ENCODE measurements at places on chromosomes 7 and 10.

DNA sequence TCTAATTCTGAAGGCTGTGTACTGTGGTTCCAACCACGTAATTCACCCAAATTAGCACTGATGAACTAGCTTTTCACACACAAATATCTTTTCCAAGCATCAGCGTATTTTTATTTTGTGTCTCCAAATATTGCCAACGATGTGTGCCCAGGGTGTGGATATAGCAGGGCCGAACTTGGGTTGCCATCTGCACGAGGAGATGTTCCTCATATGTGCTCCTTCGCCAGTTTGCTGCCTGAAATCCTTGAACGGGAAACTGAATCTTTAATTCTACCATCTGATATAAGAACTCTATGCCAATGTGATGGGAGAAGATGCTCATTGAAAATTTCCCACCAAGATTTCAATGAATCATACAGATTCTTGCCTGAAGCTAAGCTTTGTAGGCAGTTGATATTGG lies 121.5 kb upstream of the ZNF438 start:
- DNase-seq = no peak

- no peak for DNase-seq
Observed at GRCh38 chr10:30897048-30897447, 134.6 kb downstream of the ZNF438 start.

DNA sequence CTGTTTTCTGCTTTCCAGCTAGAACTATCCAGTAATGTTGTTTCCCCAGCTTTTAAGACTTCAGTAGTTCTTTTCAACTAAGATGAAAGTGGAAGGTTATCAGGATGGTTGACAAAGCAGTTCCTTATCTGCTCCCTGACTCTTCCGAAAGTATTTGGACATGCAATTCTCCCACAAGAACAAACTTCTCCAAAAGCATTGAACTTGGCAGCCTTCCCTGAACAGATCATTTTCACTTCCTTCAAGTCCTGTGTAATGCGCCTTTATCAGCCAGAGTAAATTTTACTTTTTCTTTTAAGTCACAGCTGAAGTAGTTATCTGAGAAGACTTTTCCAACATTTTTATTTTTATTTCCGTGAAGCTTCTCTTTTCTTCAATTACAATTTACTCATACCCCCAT lies 39.7 kb downstream of the CDC14C start:
- DNase-seq = no peak

DNA sequence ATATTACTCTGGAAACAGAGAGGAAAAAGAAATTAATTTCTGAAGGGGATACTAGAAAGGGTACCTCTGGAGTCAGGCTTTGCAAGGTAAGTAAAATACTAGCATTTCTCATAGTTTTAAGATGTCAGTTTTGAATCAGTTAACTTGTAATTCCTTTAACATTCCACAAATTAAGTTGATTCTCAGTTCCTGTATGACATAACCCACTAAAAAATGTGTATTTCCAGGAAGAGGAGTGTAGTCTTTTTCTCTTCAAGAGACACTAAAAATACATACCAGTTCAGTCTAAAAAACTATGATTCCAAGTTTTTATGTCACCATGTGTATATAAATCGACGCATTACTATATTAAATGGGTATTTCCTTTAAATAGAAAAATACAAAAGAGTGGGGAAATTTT lies 113.2 kb downstream of the CDK6 start:
- DNase-seq = no peak

- DNase-seq = no peak
Observed at GRCh38 chr7:127189886-127190285, 62.9 kb downstream of the GRM8 start.

- no peak for DNase-seq
Observed at GRCh38 chr10:67250686-67251085, 324.9 kb downstream of the LRRTM3 start.

DNA sequence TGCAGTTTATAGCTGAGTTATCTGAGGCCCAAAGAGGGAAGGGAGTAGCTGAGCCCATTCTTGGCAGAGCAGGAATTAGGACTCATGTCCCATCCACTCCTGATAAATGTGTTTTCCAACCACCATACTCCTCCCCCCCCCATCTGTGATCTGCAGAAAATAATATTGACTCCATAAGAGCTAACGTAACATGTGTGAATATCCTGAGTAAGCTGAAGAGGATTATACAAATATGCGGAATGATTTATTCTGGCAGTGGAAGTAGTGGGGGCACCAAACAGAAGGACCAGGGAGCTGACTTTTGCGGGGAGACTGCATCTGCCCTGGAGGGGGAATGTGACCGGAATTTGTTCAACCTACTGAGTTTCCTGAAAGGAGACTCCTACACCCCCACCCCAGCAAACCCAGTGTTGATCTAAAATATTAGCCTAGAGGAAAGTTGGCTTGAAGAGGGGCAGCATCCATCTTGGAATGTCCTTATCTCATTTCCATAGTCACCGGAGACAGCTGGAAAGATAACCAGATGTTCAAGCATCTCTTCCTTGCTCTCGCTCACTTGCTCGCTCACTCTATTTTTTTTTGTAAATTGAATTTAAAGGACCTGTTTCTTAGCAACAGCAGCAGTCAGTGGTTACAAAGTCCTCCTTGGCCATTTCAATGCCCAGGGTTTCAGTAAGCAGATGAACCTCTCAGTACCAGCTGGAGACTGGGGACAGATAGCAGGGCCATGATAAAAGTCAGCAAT lies 114.7 kb downstream of the RPS24 start:
- no peak for DNase-seq

GRCh38 chr7:30977896-30978564 lies 14.3 kb downstream of the GHRHR start:
- DNase-seq = no peak

DNA sequence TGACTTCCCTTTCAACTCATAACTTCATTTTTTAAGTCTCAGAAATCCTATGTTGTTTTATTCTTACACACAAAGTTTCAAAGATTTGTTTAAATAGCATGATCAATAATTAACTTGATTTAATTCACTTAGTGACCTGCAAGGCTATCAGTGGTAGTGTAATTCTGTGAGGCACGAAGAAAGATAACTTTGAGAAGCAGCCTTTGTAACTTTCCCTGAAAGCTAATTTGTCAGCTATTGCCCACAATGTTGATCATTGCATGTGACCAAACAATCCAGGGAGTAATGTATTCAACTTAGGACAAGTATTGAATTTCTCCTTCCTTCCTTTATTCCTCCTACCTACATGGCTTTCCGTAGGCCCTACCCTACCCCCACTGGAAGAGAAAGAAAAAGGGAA lies 111.0 kb downstream of the SEMA3D start:
- DNase-seq = no peak

DNA sequence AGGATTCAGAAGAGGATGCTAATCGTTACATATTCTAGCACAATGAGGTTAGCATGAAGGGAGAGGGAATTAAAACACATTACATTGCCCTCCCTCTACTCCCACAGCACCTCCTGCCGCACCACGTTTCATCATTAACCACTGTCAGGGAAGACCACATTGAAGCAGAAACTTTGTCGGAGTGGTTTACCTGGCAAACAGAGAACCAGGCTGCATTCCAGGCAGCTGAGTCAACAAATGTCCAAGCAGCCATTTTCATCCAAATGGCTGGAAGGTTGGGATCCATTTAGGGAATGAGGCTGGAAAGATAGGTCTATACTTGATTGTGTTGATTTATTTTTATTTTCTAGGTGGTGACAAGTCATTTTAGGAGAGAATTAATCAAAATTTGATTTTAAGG lies 273.6 kb downstream of the DYNC1I1 start:
- DNase-seq = no peak

- DNase-seq = peak; percentile 63
Observed at GRCh38 chr7:4883372-4884144, at the start of gene RADIL. TSS of gene RADIL (minus strand) at chr7:4883716. CDS start at chr7:4878139, 5,577 bp downstream.

DNA sequence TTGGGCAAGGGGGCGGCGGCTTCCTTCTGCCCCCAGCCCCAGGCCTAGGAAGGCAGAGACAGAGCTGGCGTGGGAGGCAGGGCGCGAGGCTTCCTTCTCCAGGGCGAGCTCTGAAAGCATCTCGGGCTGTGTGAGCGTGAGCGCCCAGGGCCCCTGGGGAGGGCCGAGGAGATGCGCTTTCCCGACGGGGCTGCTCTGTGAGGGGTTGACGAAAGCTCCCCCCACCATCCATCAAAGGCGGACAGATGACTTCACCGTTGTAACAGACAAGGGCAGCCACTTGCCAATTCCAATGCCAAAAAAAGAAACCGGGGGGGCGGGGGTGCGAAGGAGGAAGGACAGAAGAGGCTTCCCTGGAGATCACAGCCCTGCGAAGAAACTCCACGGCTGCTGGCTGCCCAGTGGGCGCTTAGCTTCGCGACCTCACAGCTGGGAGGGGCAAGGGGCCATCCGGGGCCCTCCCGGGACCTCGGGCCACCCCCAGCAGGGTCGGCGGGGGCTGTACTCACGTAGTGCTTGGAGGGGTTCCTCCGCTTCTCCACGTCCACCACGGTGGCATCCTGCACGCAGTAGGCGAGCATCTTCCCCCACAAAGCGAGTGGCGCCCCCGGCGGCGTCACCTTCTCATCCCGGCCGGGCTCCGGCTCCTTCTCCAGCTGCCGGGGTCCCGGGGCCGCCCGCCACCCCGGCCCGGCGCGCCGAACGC lies 537 bp downstream of the SH3PXD2A start:
- DNase-seq = no peak

DNA sequence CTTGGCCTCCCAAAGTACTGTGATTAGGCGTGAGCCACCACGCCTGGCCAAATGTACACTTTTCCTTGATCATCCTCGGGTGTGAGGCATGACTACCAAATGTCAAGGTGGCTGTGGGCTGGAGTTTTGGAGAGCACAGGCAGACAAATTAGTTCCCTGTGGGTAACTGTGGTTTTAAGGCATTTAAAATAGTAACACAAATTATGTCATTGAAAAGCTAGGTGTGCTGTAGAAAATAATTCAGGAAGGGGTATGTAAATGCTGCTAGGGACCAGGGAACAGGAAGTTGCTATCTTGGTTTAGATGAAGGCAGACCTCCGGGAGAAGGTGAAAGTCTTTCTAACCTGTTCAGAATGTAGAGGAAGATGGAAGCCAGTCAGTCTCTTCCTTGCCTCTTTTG lies 9.9 kb downstream of the GLRX3 start:
- no peak for DNase-seq

DNA sequence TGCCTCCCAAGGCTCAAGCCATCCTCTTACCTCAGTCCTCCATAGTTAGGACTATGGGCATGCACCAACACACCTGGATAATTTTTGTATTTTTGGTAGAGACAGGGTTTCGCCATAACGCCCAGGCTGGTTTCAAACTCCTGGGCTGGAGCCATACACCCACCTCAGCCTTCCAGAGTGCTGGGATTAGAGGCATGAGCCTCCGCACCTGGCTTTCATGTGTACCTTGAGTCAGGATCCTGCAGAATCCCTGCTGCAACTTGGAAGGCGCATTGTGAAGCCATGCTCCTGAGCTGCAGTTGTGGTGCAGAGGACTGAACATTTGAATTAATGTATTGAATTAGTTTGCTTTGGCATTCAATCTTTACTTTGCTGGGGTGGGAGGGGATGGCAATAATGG lies 29.4 kb upstream of the NMT2 start:
- DNase-seq = no peak

GRCh38 chr7:87512906-87513305 lies 37.4 kb upstream of the ABCB4 start:
- no peak for DNase-seq

DNA sequence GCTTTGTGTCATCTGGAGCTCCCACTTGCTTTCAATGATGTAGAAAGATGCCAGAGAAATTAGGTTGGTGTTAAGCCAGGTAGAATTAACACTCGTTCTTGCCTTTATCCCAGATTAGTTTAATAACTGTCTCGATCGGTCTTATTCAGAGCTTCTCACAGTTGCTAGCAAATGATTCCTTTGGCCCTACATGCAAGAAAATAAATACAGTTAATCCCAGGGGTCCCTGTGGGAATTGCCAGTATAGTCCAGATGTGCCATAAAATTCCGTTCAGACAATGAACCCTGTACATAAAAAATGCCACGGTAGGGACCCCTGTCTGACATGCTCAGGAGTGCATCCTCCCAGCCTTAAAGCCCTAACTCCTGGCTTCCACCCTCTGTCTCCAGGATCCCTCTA lies 207.5 kb downstream of the ARHGAP12 start:
- no peak for DNase-seq

- DNase-seq = no peak
Observed at GRCh38 chr10:71769279-71769823, 4.0 kb downstream of the VSIR start.

GRCh38 chr10:68989317-68989990 lies 851 bp downstream of the KIFBP start:
- DNase-seq = no peak

- DNase-seq = no peak
Observed at GRCh38 chr10:28959850-28960501, 282.7 kb downstream of the BAMBI start.

DNA sequence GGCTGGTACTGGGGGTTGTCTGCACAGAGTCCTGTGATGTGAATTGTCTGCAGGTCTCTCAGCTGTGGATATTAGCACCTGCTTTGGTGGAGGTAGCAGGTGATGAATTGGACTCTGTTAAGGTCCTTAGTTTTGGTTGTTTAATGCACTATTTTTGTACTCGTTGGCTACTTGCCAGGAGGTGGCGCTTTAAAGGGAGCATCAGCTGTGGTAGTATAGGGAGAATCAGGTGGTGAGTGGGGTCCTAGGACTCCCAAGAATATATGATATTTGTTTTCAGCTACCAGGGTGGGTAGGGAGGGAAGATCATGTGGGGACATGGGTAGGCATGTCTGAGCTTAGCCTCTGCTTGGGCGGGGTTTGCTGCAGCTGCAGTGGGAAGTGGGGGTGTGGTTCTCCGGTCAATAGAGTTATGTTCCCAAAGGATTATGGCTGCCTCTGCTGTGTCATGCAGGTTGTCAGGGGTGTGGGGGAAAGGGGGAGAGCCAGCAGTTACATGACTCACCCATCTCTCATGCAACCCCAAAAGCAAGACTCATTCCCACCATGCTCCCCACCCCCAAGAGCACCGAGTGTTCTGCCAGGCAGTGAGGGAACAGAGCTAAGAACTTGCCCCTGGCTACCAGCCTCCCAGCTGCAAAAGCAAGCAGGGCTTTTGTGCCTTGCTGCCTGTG lies 53.7 kb upstream of the ZNF273 start:
- no peak for DNase-seq

- DNase-seq = no peak
Observed at GRCh38 chr7:34845666-34846361, 187.8 kb downstream of the NPSR1 start.

DNA sequence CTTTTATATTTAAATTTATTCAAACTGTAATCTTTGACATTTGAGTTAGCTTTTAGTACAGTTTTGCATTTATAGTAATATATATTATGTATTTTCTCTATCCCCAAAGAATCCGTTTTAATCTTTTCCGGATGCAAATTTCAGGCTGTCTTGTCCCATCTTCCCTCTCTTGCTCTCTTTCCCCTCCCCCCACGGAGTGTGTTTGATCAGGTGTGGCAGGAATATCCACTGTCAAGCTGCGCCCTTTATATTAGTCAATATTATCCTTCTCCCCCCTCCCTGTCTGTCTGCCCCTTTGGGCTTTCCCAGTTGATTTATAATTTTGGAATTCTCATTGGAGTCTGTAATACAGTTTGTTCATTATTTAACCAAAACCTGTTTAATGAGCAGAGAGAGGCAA lies 19.0 kb downstream of the GBF1 start:
- DNase-seq = no peak

DNA sequence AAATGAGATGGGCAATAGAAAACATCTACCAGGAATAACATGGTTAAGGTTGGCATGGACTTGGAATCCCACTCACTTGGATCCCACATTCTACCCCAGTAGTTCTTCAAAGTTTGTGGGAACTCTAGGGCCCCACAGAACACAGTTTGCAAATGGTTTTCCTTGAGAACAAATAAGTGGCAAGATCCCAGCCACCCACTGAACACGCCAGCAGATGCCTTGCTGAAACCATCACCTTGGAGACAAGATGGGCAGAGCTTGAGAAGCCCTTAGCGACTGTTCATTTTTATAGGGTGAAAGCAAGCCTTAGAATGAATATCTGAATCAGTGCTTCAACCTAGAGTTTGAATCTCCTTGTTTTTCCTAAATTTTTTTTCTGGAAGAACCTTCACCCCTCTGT lies 349.1 kb downstream of the RPS24 start:
- no peak for DNase-seq

All from stimulated activated CD4-positive, alpha-beta T cell treated with anti-CD3 and anti-CD28 coated beads, TNF-alpha, amount 100 ng/mL, for 4 hours (primary cell).